ENCODE measurements at places on chromosomes 2 and 18.

DNA sequence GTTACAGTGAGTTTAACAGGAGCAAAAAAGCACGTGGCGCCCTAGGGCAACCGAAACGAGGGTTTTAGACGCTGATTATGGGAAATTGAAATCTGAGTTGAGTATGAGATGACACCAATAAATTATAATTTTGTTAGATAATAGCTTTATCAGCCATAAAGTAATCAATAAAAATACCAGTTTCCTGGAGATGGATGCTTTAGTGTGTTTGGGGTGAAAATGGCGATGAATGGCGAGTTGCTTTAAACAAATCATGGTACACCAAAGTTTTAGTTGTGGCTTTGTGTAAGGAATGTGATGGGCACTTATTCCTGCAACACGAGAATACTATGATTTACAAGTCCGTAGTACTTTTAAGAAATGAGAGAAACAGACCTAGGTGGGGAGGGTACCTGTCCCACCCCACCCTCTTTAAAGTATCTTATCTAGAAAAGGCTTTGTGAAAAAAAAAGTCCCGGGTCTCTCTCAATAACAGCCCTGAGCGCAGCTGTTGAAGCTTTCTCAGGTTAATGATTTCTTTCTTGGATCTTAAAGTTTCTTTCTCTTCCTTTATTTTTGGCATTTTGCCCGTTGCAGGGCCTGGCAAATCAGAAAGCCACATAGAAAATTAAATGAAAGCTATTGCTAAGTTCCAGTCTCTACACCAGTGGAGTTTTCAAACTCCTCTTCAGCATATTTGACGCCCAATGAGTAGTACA lies 1.5 kb upstream of the RRM2 start:
- no peak for DNase-seq

- DNase-seq: no peak
These were observed 73.3 kb upstream of the NFATC1 start for GRCh38 chr18:79322441-79322840.

DNA sequence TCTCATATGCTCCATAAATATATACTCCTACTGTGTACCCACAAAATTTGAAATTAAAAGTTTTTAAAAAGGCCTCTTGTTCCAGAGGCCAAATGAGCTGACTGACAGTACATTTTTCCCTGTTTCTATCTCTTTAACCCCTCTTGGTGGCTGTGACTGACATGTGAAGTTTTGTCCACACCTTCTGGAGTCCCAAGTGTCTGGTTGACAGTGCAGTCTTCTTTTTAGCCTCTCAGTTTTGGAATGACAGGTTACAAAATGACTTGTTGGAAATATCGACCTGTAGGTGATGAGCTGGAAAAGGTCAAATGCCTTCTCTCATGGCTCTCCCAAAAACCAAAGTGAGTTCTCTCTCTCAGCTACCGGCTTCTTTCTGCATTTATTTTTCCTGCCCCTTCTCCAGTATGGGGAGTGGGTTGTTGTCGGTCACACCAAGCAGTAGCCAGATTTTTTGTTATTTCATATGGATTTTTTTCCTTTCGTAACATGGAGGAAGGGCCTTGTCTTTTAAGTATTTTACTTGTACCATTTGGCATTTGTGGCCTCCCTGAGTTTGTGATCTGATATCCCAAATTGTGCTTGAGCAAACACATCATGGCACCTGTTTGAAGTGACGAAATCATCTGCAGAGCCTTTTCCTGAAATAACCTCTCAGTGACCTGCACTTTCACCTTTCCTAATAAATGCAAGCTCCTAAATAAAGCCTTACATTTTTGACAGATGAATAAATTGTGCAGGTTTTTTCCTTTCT lies 143.9 kb downstream of the ESCO1 start:
- DNase-seq: no peak

DNA sequence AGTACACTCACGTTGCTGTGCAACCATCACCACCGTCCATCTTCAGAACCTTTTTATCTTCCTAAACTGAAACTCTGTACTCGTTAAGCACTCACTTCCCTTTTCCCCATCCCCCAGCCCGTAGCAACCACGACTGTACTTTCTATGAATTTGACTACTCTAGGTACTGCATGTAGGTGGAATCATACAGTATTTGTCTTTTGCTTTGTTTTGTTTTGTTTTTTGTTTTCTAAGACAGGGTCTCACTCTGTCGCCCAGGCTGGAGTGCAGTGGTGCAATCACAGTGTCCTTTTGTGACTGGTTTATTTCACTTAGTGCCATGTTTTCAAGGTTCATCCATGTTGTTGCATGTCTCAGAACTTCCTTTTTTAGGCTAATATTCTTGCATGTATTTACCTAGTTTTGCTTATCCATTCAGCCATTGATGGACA lies 7.0 kb upstream of the TYMS start:
- DNase-seq: no peak

GRCh38 chr18:75065251-75066000 lies 143.5 kb downstream of the PTGR3 start:
- DNase-seq: no peak

GRCh38 chr2:158079672-158080071 lies 22.0 kb upstream of the UPP2 start:
- no peak for DNase-seq

DNA sequence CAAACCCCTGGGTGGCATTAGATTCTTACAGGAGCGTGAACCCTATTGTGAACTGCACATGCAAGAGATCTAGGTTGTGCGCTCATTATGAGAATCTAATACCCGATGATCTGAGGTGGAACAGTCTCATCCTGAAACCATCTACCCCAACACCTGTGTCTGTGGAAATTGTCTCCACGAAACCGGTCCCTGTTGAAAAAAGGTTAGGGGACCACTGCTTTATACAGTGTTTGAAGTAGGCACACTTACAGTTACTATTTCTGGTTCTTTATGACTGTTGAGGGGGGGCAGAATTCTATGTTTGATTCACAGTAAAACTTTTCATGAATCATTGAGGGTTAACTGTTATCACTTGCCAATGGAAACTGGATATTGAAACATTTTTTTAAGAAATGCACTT lies 72.0 kb downstream of the RIF1 start:
- DNase-seq: no peak

DNA sequence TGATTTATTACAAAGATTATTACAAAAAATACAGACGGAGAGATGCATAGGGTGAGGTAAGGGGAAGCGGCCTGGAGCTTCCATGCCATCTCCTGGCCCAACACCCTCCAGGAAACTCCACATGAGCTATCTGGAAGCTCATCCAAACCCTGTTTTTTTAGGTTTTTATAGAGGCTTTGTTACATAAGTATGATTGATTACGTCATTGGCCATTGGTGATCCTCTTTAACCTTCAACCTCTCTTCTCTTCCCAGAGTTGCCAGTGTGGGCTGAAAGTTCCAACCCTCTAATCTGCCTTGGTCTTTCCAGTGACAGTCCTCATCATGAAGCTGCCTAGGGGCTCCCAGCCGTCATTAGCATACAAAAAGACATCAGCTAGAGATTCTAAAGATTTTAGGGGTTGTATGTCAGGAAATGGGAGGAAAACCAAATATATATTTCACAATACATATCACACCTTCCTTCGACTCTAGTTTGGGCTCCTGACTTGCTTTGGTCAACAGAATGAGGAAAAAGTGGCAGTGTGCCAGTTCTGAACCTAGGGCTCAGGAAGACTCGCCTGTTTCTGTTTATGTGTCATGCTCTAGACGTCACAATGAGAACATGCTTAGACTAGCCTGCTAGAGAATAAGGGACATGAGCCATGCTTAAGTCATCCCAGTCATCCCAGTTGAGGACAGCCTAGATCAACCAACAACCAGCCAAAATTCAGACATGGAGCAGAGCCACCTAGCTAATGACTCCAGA lies 54.1 kb downstream of the ETAA1 start:
- no peak for DNase-seq

DNA sequence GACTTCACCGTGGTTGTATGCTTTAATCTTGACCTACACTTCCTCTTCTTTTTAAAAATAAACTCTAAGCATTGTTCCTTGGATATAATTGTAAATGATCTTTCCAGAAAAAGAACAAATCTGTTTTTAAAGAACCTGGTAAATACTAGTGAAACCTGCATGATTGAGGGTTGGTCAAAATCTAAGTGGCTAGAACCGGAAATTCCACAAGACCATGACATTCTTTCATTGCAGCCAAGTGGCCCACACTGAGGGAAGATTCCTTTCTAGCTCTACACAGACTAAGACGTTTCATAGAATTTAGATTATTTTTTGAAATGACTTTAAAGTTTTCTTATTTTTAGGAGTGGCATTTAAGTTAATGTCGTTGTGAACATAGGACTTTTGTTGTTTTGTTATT lies 356.7 kb downstream of the NYAP2 start:
- no peak for DNase-seq

- DNase-seq: no peak
These were observed 88.2 kb downstream of the CRACDL start for GRCh38 chr2:98847853-98848252.

DNA sequence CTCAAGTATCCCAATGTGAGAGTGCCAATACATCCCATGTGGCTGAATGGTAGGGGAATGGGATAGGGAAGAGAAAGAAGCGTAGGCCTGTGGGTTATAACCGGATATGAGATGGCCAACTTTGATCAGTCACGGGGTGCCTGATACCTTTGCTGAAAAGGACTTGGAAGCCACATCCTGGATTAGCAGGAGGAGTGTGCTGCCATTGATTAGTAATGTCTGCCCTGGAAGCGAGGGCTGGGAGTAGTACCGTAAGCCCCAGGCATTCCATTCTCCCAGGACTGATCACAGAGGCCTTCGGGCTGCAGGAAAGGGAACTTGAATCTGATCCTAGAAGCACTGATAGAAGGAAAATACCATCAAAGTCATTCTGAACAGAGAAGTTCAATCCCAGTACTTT lies 218.5 kb downstream of the TFCP2L1 start:
- DNase-seq: no peak

DNA sequence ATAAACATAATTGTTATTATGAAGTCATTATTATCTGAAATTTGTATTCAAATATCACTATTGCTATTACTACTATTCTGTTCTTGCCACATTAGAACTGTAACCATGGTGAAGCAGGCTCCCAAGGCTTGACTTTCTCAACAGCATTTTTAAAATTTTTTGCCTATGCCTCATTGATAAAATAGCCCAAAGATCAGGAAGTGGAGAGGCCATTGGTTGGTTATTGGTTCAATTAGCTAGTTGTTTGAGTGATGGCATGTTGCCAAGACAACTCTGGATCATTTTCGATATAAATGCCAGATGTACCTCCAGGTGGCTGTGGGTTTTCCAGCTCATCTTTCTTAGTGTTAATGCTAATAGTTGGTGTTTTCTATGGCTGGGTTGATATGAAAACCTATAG lies 513.5 kb downstream of the TRIB2 start:
- DNase-seq: no peak

DNA sequence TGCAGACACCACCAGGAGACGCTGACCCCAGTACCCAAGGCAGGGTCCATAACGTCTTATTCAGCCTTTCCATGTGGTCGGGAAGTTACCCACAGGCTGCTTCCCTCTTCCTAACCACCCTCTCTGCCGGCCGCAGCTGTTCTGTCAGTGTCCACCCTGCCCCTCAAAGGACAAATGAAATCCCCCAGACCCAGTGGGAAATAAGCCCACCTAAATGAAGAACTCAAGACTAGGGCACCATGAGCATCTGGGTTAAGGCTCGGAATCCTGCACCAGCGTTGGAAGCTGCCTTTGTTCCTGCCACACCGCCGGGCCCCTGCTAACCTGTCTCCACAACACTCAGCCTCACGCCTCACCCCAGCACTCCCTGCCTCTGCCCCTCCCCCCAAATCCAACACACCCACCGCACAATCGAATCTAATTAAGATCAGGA lies 21.7 kb downstream of the BCL11A start:
- DNase-seq: no peak

GRCh38 chr18:23115683-23116096 lies 19.6 kb upstream of the CABLES1 start:
- no peak for DNase-seq

DNA sequence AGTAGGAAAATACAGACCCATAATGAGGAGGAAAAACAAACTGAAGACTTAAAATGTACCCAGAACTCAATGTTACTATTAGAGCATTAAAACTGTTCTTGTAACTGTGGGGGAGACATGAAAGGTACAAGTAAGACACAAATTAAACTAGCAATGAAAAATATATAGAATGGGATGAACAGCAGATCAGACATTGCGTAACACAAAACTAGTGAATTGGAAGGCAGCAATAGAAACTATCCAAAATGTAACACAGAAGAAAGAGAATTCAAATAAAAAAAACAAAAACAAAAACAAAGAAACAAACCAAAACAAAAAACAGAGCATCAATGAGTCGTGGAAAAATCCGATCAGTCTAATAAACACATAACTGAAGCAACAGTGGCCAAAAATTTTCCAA lies 127.1 kb upstream of the CNGA3 start:
- no peak for DNase-seq

GRCh38 chr2:38076152-38076709 lies 280 bp upstream of the CYP1B1 start:
- no peak for DNase-seq

DNA sequence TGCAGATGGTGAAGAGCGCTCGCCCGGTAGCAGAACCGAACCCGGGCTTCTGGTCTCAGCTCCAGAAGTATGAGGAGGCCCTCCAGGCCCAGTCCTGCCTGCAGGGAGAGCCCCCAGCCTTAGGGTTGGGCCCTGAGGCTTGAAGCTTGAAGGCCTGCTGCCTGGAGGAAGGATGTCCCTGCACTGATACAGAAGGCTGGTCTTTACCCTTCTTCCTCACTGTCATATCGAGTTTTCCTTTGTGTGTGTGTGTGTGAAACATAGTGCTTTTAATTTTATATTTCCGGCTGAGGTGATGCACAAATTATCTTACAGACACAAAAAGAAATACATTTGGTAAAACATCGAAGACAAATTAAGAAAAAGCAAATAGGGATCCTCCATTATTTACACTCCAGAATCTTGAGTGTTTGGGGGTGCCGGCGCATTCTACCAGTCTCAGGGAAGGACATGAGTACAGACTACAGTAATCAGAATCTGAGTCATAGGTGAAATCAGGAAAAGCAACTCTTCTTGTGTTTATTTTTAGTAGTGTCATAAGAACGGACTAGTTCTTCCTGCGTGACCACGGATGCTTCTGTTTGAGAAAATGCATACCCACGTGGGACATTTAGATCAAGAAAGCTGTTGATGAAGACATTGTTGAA lies 1.3 kb downstream of the DUSP28 start:
- no peak for DNase-seq

DNA sequence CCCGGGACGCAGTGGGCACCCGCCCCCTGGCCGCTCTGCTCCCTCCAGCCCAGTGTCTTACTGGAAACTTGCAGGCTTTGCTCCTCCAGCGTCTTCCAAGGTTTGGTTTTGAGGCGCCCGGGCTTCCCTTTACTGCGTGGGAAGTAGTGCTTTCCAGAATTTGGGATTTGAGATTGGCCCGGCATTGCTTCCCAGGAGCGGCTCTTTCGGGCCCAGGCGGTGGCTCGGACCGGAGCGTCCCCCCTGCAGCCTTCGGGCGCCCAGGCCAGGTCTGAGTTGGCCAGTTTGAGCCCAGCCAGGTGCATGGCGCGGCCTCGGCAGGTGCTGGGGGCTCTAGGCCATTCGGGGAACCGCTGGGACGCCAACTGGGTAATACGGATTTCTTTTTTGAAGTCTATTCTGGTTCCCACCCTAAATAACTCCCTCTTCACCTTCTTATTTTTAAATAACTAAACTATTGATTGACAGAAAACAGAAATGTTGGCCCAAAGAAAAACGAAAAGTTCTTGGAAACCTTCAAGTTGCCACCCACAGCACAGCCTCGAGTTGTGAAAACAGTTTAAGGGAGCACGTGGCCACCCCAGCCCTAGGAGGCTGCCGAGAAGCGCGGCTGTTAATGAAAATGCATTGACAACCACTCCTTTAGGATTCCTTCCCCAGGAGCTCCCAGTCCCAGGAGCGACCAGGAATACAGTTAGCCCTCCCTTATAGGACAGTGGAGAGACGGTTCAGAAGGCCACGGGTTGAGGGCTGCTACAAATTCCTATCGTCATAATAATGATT lies 766 bp downstream of the SNTG2 start:
- DNase-seq: no peak

GRCh38 chr2:23291239-23291638 lies 93.7 kb upstream of the KLHL29 start:
- DNase-seq: no peak
